HCT116 (cell line): ENCODE measurements at places on chromosomes 6 and 20. TPM values are rescaled to one million over a fixed set of nuclear protein-coding genes. Genes with fewer than 3 reads are reported as not detected.
A peak's percentile ranks its signal among the peaks of the same experiment; 100 is the strongest.

Gene FRK
- 3.7 TPM for total RNA-seq

Gene C6orf58
- 0.20 TPM for total RNA-seq

Gene HIVEP2
- 8.1 TPM for total RNA-seq

GRCh38 chr20:44644667-44645131, 6.8 kb downstream of the ADA start:
- no peaks in the 10 kb centered on the region for H3K27me3 ChIP-seq
- DNase-seq: no peak
- no peak overlapping the region for H3K4me3 ChIP-seq
- H3K36me3 ChIP-seq: no peaks in the 10 kb centered on the region; the same call in 1 of the 2 replicates
- H3K27ac ChIP-seq: no peak overlapping the region

DNA sequence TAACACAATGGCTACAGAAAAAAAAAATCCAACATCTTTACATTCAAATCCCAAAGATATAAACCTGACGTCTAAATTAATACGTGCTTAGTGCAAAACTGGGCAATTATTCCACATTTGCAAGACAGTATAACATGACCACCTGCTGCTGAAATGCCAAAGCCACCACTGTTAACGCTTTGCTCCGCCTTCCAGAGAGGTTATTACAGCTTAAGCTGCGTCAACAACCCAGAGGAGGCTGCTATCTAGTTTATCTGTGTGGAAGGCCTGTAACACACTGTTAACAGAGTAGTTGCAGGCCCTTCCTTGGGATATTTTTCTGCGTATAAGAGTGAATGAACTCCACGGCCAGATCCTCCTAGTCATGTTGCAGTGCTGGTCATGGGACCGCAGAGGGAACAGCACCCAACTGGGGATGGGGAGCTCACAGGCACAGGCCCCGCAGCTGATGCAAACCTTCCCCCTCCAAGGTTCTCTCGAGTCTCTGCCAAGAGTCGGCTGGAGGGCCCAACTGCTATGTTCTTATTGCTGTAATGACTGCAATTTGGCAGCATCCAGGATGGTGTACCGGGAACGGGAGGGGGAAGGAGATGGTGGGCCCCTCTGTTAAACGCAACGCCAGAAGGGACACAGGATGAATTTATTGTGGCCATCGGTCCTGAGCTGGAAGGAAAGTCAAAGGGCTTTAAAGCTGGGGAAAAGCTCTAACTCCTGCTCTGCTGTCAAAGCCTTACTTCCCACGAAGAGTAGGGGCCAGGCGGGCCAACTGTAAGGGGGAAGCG, 993 bp upstream of the NCOA7 start:
- peak overlapping the region; percentile 75 for H3K27ac ChIP-seq
- peak overlapping the region; percentile 78 for H3K4me3 ChIP-seq
- peaks cover 25% of the 10 kb centered on the region for H3K4me1 ChIP-seq
- H3K27me3 ChIP-seq: no peaks in the 10 kb centered on the region
- no peaks in the 10 kb centered on the region for H3K36me3 ChIP-seq
